ENCODE measurements at places on chromosomes 12 and 14.
A peak's percentile ranks its signal among the peaks of the same experiment; 100 is the strongest.

DNA sequence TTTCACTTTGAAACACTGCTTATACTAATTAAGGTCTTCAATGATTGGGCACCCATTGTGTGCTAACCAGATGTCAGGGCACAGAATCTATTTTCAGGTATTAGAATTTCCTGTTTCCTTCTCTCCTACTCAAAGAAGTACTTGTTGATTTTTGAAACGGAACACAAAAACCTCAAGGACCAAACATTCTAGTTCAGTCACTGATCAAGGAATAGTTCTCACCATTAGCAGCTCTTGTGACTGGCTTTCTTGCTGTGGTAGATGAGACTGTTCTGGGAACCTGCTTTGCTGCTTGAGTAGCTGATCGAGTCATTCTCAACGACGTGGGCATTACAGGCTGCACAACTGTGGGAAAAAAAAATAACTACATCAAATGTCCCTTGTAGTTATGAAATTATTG, 11.0 kb downstream of the DLGAP5 start:
- no peak for DNase-seq

GRCh38 chr12:112901271-112901670, 5.5 kb upstream of the OAS1 start:
- no peak for DNase-seq

- no peak for DNase-seq
Observed at GRCh38 chr12:99019798-99020197, 374.7 kb downstream of the APAF1 start.

DNA sequence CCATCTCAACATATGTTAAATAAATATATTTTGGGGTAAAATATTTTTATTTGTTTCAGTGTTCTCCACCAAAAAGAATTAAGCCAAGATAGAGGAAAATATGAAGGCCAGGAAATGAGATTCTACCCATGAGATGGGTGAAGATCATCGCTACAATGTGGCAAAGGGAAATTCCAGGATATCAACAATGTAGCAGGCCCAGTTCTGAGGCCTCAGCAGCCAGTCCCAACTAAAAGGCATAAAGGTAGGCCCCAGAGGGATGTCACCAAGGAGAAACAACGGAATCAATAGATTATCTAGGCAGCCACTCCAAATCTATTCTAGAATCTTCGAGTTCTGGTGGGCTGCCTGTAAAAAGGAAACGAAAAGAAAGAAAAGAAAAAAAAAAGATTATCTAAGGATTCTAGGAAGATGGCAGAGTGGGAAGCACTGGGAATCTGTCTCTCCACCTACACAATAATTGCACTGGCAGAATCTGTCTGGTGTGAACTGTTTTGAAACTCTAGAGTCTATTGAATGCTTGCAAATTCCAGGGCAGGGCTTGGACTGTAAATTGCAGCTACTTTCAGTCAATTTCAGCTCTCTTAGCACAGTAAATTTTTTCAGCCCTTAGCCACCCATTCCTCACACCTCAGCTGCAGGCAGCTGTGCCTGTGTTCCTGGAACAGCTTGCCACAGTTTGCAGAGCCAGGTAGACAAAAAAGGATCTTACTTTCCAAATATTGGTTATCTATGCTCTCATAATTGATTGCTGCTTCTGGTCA, 33.1 kb upstream of the MMP19 start:
- DNase-seq: no peak

GRCh38 chr12:87439990-87440827, 589.0 kb downstream of the C12orf50 start:
- no peak for DNase-seq

GRCh38 chr12:4270831-4271716, 2.5 kb upstream of the CCND2 start:
- DNase-seq: peak; percentile 46

GRCh38 chr12:4615667-4616066, 33.2 kb downstream of the AKAP3 start:
- no peak for DNase-seq

DNA sequence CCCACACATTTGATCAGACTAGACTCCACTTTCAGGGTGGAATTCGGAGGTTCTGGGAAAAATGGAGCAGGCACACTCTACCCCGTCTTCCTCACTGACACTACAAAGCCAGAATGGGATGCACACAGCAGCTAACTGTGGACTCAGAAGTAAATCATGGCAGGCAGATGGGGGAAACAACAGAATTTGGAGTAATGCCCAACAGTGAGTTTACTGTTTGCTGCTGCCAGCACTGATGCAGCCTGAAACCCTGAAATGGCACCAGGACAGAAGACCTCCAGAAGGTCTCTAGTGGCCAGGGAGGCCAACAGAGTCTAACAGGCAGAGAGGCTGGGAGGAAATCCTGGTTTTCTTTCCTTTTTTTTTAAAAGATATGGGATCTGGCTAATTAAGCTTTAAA, 24.6 kb downstream of the KCTD10 start:
- peak; percentile 60 for DNase-seq

DNA sequence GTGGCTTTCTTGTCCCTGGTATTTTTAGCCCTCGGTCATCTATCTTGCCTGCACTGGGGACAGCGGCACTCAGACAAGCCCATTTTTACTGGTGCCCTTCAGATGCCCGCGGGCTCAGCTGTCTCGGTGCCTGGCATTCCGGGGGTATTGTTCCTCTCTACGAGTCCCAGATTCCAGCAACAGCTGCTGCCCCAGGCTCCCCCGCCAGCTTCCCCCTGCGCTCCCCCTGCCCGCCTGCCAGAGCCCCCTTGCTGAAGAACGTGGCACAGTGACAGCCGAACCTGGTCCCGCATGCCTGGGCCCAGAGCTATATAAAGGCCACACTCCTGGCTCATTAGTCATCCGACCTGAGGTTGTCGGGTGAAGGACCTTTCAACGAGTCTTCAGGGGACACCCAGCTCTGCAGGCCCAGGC, 10.9 kb upstream of the MYL2 start:
- no peak for DNase-seq

Data from cerebellar cortex (tissue), 1 donor.